ENCODE measurements at places on chromosomes 12 and 14.

- no peak for DNase-seq
Observed at GRCh38 chr14:96532632-96533031, 30.4 kb downstream of the PAPOLA start.

GRCh38 chr12:75842090-75842489 lies 189.5 kb downstream of the PHLDA1 start:
- no peak for DNase-seq

GRCh38 chr14:74858022-74858421 lies 17.9 kb downstream of the PROX2 start:
- DNase-seq, result no peak

DNA sequence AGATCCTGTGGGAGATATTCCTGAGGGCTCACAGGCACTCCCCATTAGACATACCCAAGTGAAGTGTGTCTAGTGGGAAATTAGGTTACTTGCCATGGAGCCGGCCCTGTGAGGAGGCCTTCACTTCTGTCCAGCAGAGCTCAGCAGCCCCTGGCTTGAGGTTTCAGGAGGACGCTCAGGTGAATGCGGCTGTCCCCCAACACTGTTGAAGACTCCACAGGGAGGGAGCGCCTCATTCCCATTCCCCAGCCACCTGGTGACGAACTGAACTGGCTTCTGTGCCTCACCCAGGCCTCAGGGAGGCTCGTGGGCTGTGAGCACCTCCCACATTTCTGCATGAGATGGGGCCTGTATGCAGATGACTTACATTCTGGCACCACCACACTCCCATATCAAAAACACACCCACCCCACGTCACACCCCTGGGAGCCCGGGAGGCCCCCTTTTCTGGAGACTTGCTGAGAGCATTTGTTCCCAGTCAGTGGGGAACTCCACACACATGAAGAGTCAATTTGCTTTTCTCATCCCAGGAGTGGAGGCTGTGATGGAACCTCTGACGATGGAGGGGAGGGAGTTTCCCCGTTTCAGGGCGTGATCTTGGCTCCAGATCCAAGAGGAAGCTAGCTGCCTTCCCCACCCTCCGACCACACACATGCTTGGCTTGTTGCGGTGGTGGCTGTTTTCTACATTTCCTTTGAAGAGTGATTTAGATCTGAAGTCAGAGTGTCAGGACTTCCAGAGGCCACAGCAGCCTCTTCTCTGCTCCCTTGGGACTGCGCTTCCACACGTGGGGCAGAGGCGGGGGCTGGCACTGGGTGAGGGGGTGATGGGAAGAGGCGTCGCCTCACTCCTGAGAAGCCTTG lies 120.7 kb downstream of the ADGRD1 start:
- DNase-seq, result no peak

- no peak for DNase-seq
Observed at GRCh38 chr12:115840159-115840558, 437.3 kb downstream of the MED13L start.

DNA sequence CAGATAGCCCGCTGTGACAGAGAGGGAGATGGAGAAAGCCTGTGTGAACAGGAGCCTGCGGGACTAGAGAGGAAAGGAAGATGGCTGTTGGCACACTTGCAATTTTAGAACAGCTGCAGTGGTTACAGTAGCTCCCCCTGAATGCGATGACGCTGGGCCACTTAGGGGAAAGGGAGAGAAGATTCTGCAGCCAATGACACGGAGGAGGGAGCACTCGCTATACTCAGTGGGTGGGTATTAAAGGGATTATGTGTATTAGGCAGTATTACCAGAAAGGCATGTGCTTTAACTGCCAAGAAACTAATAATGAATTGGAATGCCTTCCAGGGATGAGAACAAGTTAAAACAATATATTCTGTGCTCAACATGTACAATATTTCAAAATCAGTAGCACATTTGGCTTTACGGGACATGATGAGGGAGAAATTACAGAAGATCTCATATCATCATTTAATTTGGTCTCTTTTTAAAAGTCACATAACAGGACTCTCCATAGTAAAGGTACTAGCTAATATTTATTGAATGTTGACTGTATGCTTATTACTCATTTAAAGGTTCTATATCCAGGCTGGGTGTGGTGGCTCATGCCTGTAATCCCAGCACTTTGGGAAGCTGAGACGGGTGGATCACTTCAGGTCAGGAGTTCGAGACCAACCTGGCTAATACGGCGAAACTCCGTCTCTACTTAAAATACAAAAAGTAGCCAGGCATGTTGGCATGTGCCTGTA lies 35.9 kb upstream of the FOS start:
- DNase-seq, result no peak

DNA sequence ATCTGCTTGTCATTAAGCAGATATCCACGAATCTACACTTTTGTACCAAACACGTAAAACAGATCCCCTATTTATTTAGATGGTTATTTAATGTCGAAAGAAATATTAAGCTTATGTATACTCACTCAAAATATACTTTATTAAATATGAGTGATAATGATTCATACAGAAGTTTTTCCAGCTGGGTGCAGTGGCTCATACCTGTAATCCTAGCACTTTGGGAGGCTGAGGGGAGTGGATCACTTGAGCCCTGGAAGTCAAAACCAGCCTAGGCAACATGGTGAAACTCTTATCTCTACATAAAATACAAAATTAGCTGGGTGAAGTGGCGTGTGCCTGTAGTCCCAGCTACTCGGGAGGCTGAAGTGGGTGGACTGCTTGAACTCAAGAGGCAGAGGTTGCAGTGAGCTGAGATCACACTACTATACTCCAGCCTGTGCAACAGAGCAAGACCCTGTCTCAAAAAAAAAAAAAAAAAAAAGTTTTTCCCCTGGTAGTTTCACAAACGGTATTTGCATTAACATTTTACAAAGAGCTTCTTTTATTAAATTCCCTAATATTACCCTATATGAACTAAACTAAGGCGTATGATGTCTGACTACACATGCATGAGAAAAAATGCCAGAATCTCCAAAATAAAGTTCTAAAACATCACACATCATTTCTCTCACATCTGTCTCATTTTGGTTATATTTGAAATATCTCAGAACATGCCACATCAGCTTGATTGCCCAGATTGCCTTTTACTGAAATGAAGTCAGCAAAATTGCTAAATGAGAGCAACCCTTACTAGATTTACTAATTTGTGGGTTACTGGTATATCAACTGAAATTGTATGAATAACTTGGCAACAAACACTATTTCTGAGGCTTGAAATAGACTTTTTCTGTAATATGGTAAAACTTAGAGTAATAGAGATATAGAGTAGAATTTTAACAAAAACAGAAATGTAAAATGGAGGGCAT lies 74.9 kb downstream of the PAWR start:
- no peak for DNase-seq

DNA sequence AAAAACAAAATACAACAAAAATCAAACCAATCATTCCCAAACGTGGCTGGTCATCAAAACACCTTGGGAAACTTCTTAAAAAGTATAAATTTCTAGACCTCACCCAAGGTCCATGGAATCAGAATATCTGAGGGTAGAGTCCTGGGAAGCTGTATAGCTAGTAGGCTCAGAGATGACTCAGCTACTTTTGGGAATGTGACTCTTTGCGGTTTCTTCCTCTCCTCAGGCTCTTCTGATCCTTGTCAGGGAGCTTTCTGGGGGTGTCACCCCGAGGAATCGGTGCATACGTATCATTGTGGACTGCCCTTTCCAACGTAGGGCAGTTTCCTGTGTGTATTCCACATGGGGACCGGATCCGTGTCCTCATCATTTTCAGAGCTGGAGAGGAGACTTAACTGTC lies 14.8 kb downstream of the JDP2 start:
- no peak for DNase-seq

GRCh38 chr14:65412856-65413738 lies 567 bp downstream of the FUT8 start:
- no peak for DNase-seq

GRCh38 chr12:114767906-114768722 lies 84.1 kb upstream of the TBX3 start:
- no peak for DNase-seq

DNA sequence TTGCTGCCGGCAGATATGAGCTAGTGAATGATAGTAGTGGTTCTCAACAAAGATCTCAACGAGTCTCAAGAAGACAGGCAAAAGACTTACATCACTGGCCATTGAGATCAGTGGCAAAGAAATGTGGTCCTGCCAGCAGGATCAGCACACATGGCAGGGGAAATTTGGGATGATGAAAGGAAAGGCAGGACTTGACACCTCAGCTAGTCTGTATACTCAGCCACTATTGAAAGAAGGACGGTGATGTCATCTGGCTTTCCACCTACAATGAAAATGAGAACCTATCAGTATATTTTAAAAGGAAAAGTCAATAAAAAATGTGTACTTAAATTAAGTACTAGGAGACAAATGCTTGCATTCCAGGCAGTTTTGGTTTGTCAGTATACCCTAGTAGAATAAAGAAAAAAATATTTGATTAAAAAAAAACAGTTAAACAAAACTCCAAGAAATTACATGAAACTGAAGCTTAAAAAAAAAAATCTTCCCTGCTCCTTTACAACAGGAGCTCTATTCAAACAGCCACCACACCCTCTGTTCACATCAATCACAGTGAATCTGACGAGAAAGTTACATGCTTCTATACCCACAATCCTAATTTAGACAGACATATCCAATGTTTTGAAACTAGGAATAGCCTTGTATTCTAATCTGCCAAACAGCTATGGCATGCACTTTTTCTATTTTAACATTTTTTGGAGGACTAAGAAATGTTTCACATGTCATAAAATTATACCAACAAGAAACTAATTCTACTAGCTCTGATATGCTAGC lies 34.9 kb downstream of the RAD9B start:
- DNase-seq, result no peak

- DNase-seq, result no peak
Observed at GRCh38 chr14:104290058-104290667, 151.8 kb downstream of the KIF26A start.

GRCh38 chr14:103033681-103034096 lies 23.7 kb downstream of the CDC42BPB start:
- no peak for DNase-seq

DNA sequence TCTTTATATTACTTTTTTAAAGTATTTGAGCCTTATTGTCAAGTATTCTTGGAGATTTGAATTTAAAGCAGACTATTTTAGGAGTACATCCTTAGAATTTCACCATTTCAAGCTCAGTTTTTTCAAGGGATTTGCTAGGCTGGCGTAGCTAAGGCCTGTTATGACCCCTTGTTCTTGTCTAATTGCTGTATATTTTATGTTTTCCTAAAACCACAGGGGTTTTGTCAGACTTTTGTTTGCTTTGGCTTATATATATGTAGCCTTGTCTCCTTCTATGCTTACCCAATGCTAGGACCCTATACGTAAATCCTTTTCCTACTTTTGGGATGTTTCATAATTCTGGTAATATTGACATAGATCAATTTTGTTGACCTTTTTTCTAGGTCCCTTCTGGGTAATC lies 147.0 kb upstream of the SYT10 start:
- DNase-seq, result no peak

GRCh38 chr12:49503674-49504180 lies 35.1 kb upstream of the KCNH3 start:
- DNase-seq, result no peak

GRCh38 chr12:68641138-68641537 lies 30.4 kb downstream of the RAP1B start:
- peak; percentile 48 for DNase-seq

DNA sequence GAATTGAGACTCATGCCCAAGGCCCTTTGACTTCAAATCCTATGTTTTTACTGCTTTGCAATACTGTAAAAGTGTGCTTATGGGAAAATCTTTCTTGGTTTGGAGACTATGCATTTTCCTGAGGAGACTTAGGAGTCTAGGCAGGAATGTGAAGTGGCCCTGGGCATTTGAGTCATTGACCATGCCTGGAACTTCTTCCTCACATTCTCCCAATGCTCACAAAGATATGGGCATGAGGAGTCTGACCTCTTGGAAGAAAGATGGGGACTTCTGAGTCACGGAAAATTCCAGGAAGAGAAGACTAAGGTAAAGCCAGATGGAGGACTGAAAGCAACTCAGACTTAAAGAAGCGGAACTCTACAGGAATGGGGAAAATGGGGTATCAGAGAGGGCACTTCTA lies 38.2 kb upstream of the ZNF641 start:
- DNase-seq, result no peak
